ENCODE measurements at places on chromosomes 1 and 21.

GRCh38 chr21:37562920-37563640 lies 196.5 kb downstream of the DYRK1A start:
- DNase-seq = peak; percentile 35

GRCh38 chr21:46649356-46649755 lies 13.9 kb downstream of the PRMT2 start:
- DNase-seq = no peak

- no peak for DNase-seq
Measured at GRCh38 chr1:206049293-206049692, 3.7 kb upstream of the RHEX start.

- DNase-seq = peak; percentile 34
Measured at GRCh38 chr1:185441605-185442004, 124.6 kb upstream of the IVNS1ABP start.

DNA sequence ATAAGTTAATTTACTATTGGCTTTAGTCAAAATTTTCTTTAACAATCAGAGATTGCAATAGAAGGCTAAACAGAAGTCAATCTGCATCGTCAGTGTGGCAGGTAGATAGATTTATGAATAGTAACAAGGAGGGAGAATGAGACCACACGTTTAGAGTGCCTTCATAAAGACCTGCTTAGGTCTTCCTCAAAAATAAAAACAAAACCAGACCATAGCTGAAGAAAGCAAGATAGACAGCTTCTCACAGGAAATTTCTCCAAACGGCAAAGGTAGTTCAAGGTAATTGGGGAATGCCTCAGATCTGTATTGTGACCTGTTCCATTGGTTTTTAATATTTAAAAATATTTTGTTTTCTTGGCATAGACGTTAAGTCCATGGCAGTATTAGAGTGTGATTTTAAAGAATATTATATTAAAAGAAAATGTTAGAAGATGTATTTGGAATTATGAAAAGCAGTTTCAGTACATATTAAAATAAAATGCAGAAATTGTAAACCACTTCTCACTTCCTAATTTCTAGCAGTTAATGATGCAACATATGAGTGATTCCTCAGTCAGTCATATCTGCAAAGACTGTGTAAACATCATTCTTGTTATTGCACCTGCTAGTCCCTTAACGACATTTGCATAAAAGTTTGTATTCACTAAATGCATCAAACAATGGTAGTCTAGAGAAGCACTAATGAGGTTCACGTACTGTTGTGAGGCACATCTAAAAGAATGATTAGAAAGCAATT lies 278.0 kb downstream of the HLX start:
- DNase-seq = no peak

- peak; percentile 70 for DNase-seq
Measured at GRCh38 chr21:44012474-44013379, 618 bp downstream of the TRAPPC10 start.

- DNase-seq = no peak
Measured at GRCh38 chr1:3852091-3852490, 4.9 kb downstream of the CEP104 start.

GRCh38 chr1:65213271-65214023 lies 65.4 kb downstream of the AK4 start:
- no peak for DNase-seq

DNA sequence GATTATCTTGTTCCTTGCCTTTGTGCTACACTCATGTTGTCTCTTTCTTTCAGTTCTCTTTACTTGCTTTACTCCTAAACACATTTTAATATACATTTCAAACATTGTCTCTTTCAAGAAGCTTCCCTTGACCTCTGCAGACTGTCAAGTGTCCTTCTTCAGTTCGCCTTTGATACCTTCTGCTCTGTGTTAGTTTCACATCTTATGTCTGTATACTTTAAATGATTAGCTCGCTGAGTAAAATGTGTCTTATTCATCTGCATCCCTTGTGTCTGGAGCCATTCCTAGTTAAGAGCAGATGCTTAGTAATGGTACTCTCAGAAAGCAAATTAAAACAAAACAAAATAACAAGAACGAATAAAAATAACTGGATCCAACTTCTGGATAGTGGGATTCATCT lies 303.3 kb downstream of the S1PR1 start:
- no peak for DNase-seq

DNA sequence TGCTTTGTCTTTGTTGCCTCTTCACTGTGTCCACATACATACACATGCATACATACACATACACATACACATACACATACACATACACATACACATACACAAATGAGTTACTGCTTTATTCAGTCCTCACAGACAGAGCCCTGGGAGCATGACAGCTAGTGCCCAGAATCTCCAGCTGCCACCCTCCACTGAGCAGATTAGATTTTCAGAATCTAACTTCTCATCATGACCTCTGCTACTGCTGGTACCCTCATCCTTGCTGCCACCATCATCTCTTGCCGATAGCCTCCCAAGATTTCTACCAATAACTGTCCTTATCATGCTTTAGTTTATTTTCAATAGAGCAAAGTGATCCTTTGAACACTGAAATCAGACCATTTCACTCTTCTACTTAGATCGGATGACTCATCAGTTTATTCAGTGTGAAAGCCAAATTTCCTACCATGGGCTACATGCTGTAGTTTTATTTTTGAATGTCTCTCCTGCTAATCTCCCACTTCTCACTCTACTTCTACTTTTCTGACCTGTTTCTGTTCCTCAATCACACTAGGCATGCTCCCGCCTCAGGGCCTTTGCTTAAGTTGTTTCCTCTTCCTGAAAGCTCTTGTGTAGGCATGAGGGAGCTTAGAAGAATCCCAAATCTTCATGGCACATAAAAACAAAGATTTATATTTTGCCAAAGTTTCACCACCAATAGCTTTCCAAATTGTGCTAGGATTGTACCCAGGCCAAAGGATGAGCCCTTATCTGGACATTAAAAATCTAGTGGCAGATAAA lies 43.0 kb downstream of the ATP6V1G3 start:
- DNase-seq = peak; percentile 35

- no peak for DNase-seq
Measured at GRCh38 chr21:31337996-31338907, 5.8 kb downstream of the TIAM1 start.

- DNase-seq = no peak
Measured at GRCh38 chr1:145747398-145748247, 28.3 kb downstream of the CD160 start.

DNA sequence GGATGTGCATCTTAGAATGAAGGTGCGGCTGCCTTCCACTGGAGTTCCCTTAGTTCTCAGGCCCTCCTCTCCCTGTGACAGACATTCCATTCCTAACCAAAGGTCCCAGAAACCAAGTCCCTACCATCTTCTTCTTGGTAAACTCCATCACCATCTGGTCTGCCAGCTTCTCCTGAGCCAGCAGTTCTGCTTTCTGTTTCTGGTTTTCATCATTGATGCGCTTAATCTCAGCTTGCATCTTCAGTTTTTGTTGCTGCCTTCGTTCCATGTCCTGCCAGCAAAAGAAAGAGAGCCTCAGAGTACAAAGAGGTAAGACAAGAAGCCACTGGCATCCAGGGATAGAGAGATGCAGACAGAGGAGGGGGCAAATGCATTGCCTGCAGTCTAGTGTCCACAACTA lies 18.0 kb upstream of the VSIG8 start:
- no peak for DNase-seq

DNA sequence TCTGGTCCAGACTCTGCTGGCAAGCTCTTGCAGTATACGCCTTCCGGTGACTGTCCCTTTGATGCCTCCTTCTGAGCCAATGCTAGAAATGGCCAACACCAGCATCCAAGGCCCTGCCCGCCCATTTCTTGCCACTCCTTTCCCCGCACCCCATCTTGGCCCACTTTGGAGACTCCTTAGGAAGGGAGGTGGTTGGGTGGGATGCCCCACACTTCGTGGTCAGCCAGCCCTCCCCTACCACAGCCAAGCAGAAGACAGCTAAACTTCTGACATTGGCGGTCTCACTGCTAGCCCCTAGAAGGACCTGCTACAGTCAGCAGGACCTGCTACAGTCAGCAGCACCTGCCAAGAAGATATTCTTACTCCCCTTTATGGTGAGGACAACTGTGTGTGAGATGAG lies 73.5 kb upstream of the CLDN14 start:
- no peak for DNase-seq

- no peak for DNase-seq
Measured at GRCh38 chr1:228047183-228047466, 35.4 kb upstream of the ARF1 start.

DNA sequence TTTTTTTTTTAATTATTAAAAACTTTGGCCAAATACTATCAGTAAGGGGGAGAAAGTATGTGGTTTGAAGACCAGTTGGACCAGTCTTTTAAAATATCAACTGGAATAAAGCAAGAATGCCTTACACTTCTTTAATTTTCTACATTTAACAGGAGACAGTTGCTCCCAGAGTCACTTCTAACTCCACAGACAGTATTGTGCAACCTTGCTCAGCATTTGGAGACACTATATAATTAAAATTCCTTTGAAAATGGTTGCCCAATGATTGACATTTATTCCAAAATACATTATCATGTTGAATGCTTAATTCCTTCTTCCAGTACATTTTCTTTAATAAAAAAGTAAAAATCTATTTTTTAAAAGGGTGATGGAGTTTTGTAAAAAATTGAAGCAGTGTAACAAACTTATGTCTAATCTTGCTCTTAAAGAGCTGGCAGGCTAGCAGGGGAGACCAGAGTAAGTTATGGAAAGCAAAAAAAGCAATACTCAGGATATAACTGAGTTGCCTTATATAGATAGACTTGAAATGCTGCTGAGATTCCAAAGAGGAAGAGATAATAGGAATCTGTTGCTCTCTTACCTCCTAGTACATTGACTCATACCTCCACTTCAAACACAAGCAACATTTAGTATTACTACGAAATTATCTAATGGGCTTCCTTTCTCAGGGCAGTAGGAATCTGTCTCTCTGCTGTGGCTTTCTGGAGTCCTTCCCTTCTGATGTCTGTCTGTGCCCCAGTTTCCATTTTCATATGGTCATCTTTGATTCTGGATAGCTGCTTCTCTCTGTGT lies 69.7 kb upstream of the RGL1 start:
- no peak for DNase-seq

- DNase-seq = no peak
Measured at GRCh38 chr1:70017770-70018169, 187.6 kb downstream of the LRRC40 start.

DNA sequence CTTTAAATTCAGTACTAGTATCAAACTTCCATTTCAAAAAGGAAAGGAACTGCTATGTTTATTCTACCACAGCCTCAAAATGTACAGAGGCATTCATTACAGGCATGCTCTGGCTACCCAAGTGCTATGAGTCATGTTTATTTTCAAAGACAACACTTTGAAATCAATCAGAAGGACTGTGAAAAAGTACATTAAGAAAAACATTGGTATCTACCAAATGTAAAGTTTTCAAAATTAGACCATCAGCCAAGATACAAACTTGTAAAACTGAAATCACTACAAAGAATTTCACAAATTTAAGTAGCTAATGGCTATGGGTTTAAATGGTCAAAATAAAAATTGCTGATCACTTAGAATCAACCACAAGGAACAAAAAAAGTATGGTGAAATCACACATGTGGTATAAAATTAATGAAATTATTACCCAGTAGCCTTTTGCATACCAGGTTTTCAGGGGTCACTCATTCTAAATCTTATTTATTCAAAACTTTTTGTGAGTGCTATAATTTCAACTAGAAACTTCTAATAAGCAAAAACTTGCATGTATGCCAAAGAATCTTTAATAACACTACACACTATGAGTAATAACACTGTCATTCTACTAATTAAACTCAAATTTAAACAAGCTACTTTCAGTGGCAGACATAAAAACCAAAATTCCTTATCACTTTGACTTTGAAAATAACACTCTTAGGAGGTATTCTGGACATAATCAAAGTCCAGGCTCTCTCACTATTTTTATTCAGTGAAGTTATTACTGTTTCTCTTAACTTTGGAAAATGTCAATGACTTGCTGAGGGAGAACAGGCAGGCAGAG lies 49.2 kb downstream of the ENAH start:
- no peak for DNase-seq

DNA sequence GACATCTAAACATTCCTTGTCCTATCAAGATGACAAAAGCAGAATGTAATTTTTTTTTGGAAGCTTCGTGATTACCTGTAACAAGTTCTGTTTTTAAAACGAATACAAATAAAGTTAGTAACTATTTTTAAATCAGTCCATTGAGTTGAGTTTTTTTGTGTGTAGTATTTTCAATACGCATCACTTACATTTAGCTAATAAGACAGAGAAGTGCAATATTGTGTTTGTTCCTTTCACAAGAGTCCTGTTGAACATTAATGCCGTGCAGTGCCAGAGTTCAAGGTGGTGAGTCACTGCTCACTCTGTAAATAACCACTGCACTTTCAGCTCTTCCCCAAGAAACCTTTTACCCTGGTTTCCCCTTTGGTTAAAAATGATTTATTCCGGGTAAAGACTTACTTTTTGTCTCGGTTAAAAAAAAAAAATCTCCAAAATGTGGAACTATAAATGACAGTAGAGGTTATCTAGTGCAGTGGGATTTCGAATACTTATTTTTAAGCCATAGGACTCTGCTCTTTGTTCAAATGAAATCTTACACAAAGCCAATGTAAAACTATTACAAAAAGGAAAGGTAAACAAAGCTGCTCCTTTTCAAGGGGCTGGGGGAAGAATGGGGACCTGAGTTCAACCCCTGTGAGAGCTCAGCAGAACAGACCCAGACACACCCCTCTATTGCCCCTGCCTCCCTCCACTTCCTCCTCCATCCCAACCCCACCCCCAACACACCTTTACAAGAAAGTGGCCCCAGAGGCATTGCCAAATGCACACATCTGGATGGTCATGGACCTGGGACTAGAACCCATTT lies 14.8 kb upstream of the NCMAP start:
- DNase-seq = no peak

GRCh38 chr1:15584489-15585363 lies at the start of gene AGMAT:
AGMAT (minus strand) TSS chr1:15585051; CDS start chr1:15584967, 84 bp downstream.
- no peak for DNase-seq

GRCh38 chr1:107213225-107213624 lies 72.4 kb downstream of the NTNG1 start:
- DNase-seq = peak; percentile 70

GRCh38 chr1:113253187-113253586 lies 137.1 kb upstream of the MAGI3 start:
- DNase-seq = no peak

DNA sequence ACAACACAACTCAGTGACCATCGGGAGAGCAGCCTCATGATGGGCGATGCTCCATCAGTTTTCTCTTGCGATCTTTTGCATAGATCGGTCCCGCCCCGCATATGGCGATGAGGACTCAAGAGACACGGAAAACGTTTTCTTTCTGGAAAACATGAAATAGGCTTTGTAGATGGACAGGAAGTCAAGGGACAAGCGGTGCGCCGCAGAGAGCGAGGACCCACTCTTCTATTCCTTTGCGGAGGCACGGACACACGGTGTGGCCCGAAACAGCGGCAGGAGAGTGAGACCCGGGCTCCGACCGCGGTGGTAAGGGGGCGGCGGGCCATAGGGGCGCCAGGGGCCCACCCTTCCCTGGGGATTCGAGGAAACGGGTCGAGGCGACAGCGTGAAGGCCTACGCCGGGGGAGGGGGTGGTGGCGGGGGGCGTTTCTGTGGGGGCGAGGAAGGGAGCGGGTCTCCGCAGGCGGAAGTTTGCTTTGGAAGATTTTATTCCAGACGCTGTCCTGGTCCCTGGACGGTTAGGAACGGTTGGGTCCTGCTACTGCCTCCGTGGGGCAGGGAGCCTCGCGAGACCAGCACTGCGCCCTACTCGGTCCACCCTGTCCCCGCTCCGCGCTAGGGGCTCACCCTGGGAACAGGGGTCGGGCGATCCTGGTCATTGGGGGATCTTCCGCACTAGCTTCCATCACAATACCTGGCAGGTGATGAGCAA lies 796 bp upstream of the TDRKH start:
- DNase-seq = peak; percentile 74
